Effector memory CD8-positive, alpha-beta T cell (primary cell): ENCODE measurements at places on chromosomes 12 and 14.

GRCh38 chr14:38758661-38759060 lies 344.4 kb downstream of the SEC23A start:
- no peak for DNase-seq

GRCh38 chr14:94701861-94702370 lies 68.0 kb downstream of the GSC start:
- DNase-seq: no peak

GRCh38 chr14:91911474-91912032 lies 35.9 kb downstream of the FBLN5 start:
- DNase-seq: peak; percentile 26

DNA sequence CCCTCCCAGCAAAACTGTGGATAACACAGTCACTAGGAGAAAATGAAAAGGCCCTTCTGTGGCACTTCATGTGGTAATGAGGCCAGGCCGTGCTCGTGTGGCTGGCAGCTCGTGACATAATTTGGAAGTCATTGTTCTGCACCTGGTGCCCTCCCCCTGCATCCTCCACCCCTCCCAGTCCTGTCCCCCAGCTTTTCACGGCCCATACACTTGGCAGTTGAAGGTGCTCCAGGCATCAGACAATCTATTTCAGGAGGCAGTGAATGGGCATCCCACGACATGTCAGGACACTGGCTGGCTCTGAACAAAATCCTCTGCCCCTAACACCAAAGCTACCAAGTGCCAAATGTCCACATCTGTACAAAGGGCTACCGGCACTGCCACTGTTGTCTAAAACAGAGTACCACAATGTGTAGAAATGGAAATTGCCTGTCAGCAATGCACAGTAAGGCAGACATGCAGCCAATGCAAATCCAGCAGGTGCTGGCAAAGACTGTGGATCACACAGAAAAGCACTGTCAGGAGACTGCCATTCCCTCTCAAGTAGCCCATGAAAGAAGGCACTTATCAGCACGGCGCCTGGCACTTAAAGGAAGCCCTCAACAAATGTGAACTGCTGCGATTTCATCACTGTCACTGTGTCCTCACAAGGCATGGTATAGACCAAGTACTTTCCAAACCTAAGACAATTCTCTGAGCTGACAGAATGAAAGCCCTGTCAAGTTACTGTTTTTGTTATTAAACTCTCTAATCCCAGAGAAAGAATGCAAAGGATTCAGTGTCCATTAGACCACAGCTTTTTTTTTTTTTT lies 39.1 kb downstream of the CORO1C start:
- peak; percentile 5 for DNase-seq

- DNase-seq: no peak
Observed at GRCh38 chr14:64702493-64703394, 1.5 kb upstream of the PLEKHG3 start.

GRCh38 chr12:120267736-120268135 lies 2.2 kb upstream of the PXN start:
- no peak for DNase-seq

GRCh38 chr14:80446356-80446755 lies 235.1 kb upstream of the DIO2 start:
- no peak for DNase-seq

DNA sequence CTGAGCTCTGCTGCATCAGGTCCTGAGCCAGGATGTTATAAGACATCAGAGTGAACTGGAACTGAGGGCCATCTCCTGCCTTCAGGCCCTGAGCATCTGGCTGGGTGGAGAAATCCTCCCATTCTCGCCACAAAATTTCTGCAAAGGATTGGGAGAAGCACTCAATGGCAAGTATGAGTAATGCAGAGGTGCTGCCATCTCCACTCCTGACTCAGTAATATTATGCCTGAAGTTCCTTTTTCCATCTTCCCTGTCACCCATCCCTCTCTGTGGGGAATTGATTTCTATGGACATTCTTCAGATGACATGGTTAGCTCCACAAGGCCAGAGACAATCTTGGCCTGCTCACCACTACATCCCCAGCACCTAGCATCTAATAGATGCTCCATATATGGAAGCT lies 4.7 kb downstream of the ANGEL1 start:
- no peak for DNase-seq

DNA sequence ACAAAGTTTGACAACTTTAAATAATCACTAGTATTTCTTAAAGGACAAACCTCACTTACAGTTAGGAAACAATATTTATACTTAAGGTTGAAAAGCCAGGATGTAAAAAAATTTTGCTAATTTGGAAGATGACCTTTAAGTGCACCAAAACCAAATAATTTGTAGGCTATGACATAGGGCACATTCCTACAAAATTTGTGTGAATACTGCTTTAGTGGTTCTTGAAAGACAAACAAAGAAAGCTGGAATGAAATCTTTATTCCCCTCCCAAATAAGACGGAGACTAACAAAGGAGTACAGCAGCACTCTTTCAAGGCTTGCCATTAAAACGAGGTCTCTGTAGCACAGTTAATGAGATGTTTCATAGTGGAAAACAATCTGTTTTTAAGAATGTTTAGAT lies 45.6 kb downstream of the MSRB3 start:
- no peak for DNase-seq

DNA sequence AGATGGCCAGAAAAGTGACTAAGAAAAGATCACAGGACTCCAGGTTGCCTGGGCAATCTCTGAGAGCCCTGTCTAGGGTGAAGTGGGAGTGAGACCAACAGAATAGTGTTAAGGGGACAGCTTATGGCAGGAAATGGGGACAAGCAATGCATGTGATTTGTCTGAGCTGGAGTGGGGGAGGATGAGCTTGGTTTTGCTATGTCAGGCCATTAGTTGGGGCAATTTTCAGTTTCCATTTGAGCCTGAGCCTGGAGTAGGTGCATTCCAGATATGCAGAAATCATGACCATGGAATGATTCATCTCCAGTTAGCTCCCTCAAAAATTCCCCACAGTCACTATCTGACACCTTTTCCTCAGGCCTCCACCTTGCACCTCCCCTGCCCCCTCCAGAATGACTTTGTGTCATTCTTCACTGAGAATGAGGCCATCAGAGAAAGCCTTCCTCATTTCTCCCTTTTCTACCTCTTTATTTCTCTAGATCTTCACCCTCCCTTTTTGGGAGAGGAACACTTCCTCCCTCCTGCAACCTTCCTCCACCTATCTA lies 150.9 kb upstream of the PLEKHG7 start:
- DNase-seq: no peak

DNA sequence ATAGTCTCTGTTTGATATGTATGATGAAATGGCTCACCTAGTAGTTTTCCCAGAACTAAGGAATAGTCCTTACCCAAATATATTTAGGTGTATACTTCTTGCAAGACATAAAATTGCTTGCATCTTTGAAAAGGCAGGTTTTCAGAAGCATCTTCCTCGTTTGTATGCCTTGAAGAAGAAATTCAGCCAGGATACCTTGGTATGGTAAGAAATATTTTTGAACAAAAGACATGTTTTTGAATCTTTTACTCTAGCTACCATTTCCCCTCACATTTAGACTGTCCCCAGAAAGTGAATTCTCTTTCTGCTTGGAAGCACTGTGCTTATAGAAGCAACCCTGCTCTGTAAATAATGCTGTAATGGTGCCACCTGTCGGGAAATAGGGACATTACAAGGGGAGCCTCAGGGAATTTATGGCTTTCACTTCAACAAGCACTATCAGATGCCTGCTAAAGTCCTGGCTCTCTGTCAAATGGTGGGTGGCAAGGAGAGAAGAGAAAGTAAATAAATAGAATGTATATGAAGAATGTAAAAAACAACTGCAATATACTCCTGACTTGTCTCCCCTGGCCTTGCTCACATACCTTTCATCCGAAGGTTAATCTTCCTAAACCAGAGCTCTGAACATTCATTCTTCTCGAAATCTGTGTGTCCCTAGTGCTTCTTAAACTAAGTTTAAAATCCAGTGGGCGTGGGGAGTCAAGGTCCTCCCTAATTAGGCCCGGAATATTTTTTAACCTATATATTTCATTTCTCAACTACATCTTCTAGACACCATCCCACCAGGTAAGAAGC lies 6.1 kb downstream of the CCDC184 start:
- peak; percentile 69 for DNase-seq

DNA sequence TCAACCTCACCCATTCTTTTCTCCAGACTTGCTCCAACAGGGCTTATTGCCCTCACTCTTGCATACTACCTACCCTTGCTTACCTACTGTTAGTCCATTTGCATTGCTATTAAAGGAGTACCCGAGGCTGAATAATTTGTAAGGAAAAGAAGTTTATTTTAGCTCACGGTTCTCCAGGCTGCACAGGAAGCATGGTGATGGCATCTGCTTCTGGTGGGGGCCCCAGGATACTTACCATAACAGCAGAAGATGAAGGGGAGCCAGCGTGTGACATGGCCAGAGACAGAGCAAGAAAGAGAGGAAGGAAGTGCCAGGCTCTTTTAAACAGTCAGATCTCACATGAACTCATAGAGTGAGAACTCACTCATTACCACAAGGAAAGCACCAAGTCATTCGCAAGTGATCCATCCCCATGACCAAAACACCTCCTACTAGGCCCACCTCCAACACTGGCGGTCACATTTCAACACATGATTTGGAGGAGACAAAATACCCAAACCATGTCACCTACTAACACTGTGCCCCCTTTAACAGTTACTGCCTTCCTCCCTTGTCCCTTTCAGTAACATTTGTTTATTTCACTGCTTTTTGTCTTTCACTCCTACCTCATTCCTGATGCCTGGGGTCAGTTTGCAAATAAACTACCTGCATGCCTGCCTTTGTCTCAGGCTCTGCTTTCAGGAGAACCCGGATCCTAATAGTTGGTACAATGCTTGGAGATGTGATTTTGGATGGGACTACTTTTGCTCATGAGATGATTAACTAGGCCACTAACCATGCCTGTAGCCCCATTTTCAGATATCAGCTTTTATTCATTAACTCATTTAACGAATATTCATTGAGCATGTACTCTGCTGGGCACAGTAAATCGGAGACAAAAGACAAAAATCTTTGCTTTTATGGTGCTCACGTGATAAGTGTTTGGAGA lies 41.6 kb upstream of the CSRP2 start:
- DNase-seq: no peak

GRCh38 chr14:49240383-49240782 lies 345.8 kb downstream of the RPS29 start:
- no peak for DNase-seq

- no peak for DNase-seq
Observed at GRCh38 chr12:12533238-12533829, 29.3 kb downstream of the DUSP16 start.

DNA sequence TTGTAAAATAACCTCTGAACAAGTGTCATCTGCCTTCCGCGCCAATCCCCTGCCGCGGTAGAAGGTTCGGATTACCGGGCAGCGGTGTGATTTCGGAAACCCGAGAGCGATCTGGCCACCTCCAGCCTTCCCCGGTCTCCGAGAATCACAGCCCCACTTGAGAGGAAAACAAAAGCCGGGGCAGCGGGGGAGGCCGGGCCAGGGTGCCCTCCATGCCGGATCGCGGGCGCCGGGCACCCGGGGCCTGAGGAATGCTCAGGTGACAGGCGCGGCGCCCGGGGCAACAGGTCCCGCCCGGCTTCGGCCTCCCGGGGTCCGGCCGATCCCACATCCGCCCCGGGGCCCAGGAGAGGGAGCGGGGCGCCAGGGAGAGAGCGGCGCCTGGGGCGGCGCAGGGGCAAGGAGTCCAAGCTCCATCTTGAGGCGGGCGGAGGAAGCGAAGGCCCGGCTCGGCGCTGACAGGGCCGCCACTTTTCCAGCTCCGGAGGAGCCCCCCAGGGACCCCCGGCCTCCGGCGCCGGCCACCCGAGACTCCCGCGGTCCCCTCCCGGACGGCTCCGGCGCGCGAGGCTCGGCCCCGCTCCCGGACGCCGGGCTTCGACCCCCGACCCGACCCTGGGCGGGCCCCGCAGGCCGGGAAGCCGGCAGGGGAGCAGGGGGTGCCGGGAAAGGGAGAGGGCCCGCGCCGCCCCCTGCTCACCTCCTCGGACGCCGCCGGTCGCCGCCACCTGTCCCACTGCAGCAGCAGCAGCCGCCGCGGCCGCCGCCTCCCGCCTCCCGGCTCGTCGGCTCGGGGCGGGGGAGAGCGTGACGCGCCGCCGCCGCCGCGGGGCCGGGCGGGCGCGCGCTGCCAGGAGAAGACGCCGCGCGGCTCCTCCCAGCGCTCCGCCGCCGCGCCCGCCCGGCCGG lies at the start of gene CLIP1:
TSS of gene CLIP1 (minus strand) at position 849 of the 909 bp plus-strand sequence. CDS start 42,217 bp downstream, outside the sequence.
- peak; percentile 47 for DNase-seq

- DNase-seq: no peak
Observed at GRCh38 chr12:1579651-1580435, 14.5 kb downstream of the FBXL14 start.

- DNase-seq: peak; percentile 32
Observed at GRCh38 chr12:4027412-4027811, 154.2 kb upstream of the PARP11 start.

GRCh38 chr14:72802588-72802946 lies 91.3 kb downstream of the DPF3 start:
- DNase-seq: no peak

DNA sequence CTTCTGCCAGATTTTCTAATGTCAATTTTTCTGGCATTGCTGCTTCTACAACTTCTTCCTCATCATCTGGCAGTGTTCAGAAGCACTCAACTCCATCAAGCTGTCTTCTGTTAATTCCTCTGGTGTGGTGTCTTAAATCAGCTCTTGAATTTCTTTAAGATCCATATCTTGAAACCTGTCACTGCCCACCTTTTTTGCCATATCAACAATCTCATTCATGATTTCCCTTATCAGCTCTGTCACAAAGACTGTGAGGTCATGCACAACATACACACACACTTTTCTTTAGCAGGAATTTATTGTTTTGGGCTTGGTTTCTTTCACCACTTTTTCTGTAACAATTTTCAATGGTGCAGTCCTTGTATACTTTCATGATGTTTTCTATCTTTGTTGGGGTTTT lies 7.2 kb downstream of the THAP2 start:
- no peak for DNase-seq

- no peak for DNase-seq
Observed at GRCh38 chr12:86735851-86736250, 479.7 kb upstream of the MGAT4C start.

- no peak for DNase-seq
Observed at GRCh38 chr14:86619726-86620125, 1089.8 kb downstream of the FLRT2 start.

GRCh38 chr14:104362761-104363605 lies 216.6 kb upstream of the C14orf180 start:
- no peak for DNase-seq

DNA sequence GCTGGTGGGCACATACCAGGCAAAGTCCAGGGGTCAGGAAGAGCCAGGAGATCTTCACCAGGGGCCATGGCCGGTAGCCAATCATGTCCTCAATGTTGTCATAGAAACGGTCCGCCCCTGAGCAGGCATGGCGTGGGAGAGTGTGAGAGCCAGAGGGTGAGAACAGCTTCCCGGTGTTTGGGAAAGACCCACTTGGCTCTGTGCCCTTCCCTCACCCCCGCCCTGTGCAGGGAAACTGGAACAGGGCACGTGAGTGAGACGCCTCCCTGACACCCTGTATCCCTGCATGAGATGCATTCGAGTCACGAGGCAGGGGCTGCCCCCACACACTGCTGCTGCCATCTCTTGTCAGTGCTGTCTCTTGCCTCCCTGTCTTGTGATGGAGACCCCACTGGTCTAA lies 20.7 kb downstream of the SLC6A12 start:
- DNase-seq: no peak

GRCh38 chr12:19439059-19440018 lies at the start of gene AEBP2:
AEBP2 (plus strand) TSS chr12:19439492; CDS start chr12:19439700, 208 bp downstream.
- DNase-seq: peak; percentile 90

GRCh38 chr14:88089445-88089844 lies 84.5 kb downstream of the GPR65 start:
- no peak for DNase-seq
